Karpas-422 (cell line): ENCODE measurements at places on chromosomes 1 and 21.

- DNase-seq, result no peak
Measured at GRCh38 chr1:167000546-167000945, 11.5 kb downstream of the MAEL start.

DNA sequence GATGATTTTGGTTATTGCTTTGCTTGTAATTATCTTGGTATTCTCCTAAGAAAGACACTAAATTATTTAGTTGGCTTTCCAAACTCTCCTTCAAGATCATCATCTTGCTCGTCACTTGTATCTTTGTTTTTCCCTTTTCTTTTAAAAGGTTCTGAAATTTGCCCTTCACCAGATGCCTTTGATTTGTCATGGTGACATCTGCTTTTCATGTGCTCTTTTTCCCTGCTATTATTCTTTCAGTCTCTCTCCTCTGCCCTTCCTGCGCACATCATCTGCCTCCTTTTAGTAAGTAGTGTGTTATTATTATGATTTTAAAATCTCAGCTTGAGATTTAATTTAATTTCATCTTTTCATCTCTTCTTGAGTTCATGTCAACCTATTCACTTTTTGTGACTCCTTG, 92.1 kb downstream of the BACH1 start:
- DNase-seq, result no peak

- DNase-seq, result no peak
Measured at GRCh38 chr1:117663156-117663902, 57.5 kb downstream of the TENT5C start.

DNA sequence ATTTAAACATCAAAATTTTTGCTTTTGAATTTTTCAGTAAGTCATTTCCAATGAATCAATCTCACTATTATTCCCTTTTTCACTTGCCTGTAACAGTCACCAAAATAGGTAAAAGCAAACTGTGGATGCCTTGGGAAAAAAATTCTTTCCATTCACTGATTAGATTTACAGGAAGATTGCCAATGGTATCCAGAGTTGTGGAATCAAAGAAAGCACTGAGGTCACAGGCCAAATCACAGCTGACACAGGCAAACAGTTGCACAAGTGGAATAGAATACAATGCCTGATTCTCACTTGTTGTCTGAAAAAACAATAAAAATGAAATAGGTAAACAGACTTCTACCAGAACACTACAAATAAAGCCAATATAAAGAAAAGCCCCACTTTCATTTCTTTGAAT, 48.4 kb downstream of the LTN1 start:
- no peak for DNase-seq

DNA sequence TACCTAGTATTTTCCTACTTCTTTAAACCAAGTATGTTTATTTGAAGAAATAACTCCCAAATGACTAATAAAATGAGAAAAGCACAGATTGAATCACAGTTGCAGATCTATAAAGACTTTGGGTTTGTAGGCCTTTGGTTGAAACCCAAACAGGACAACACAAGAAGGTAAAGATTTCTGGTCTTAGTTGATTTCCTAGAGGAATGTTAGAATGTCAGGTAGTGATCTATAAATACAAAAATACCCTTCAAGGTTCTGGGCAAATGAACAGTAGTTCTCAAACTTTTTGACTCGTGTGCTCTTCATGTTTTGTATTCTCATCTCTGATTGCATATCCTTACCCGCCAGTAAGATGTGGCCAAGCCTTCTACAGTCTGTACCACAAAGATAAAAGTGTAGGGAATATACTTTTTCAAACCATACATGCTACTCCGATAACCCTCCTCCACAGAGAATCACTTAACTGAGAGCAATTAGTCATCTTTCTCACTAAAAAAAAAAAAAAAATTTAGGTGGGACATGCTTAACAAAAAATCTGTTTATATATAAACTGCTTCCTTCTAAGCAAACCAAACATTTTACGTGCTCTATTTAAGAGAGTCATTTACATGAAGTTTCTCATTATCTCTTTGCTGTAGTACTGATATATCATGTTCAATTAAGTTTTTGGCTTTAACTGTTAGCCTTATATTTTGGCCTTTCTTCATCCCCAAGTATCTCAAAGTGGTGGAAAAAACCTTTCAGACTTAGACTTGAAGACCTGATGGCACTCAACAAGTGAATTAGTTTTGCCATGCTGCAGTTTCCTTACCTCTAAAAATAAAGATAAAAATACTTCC, 36.0 kb downstream of the CNIH4 start:
- DNase-seq, result no peak

GRCh38 chr1:88060750-88061491, 623.2 kb upstream of the PKN2 start:
- DNase-seq, result no peak

DNA sequence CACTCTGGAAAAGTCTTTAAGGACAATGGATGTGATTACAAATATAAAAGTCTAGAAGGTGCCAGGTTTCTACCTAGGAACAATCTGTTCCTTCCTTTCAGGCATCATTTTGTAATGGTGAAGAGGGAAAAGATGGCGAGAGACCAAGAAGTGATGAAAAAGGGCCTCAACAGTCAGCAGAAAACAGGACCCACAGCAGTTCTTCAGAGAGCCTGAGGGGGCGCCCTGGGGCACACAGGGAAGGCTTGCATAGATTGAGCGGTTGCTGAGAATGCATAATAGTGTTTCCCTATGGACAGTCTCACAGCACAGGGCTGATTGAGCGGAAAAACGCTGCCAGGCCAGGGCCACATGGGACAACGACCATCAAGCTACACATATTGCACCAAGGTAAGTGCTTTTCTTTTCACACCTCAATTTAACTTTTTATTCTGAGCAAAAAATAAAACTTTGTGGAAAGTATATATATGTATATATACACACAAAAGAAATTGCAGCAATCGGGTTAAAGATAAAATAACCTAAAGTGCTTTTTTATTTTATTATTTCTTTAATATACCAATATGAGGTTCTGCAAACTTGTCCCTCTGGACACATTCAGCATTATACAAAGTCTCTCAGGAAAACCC, 3.1 kb upstream of the YRDC start:
- peak; percentile 94 for DNase-seq

- no peak for DNase-seq
Measured at GRCh38 chr1:91600431-91601337, 100.0 kb downstream of the CDC7 start.

GRCh38 chr1:54376430-54377039, 29.7 kb downstream of the SSBP3 start:
- DNase-seq, result no peak

DNA sequence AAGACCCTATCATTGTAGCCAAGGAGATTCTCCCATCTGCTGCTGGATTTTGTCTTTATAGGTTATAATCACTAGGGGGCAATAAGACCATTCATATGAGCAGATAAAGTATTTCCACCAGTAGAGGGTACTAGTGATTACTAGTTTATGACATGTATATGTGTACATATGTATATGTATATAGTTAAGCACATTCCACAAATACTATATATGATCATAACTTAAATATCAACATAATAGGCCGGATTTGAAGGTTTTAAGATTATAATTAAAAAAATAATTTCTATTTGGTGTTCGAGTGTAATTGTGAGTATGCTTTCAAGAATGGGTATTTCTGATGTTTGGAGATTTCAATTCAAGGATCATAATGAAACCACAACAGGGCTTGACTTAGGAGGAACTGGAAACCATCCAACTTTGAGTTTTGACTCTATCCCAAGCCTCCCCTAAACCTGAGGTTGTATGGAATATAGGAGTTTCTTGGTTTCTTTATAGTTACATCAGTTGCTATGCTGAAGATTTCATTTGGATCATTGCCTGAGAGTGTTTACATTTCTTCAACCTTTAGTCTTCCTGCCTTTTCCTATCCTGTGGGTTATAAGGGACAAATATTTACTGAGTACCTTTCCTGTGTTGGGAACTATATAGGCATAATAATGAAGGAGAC, 16.9 kb downstream of the TCEANC2 start:
- peak; percentile 78 for DNase-seq
